ENCODE measurements at places on chromosomes 16 and 17. TPM values are rescaled to one million over a fixed set of nuclear protein-coding genes. Genes with fewer than 3 reads are reported as not detected.

- no peak for DNase-seq
Measured at GRCh38 chr16:85908444-85908843, 9.5 kb downstream of the IRF8 start.

DNA sequence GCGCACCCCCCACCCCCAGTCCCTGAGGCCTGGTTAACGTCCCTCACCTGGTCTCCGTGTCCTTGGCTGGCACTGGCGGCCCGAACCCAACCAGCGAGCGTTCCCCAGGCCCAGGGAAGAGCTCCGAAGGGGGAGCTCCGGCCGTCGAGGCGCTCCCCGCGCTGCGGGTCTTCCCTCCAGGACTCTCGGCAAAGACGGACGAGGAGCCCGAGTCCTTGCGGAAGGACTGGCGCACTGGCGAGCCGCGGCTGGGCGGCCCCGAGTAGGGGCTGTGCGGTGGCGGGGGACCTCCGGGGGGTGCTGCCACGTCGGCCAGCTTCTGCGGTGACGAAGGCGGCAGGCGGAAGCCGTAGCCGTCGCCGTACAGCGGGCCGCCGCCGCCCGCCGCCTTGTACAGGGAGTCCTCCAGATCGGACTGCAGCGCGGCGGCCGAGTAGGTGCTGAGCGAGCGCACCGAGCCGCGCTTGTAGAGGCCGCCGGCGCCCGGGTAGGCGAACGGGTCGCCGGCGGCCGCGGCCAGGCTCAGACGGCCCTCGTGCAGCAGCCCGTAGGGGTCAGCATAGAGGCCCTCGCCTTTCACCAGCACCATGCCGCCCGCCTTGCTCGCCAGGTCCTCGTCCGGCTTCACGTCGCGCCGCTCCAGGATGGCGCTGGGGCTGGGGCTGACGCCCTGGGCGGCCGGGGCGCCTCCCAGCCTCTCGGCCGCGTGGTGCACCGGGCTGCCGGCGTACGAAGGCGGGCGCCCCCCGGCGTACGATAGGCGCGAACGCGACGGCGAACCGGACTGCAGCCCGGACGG is 44.1 kb downstream of the SRCIN1 start:
- DNase-seq = no peak

DNA sequence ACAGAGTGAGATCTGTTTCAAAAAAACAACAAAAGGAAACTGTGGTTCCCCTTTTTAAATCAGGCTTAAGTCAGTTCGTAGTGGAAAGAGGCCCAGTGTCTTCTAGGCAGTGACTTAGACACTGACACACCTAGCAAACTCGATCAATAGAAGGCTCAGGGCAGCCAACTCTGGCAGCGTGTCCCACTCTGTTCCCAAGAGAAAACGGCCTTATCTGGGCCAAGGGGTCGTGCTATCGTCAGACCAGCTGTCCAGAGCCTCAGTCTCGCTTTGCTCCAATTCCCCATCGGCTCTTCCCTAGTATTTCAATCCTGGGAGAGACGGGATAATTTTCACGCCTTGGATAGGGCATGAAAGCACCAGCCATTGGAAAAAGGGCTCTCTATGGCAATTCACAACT is 72.9 kb downstream of the SLC5A11 start:
- no peak for DNase-seq

- peak; percentile 56 for DNase-seq
Measured at GRCh38 chr16:74874912-74875546, 100.4 kb upstream of the FA2H start.

DNA sequence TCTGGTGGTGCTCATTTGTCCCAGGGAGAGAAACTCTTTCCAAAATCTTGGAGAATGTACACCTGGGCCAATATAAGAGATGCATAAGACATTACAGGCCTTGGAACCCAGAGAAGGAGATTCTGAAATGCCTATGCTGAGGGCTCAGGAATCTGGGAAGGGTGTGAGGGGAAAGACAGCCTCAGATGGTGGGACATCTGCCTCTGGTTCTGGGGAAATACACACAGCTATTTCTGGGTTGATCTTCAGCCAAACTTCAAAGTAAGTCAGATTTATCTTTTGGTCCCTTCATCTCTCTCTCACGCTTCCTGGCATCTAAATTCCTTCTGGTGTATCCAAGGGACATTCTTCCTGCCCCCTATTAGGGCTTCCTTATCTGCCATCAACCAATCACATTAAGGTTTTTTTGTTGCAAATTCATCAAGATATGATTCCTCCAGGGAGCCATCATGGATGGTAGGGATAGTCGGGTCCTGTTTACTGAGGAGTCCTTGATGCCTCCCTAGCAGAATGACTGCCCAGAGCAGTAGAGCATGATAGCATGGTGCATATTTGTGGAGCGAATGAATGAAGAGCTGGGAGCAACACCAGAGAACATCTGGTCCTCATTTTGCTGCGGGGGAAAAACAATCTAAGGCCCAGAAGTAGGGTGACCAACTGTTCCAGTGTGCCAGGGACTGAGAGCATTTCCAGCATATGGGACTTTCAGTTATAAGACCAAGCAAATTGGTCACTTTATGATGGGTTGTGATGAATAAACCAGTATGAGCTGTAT is 35.7 kb upstream of the DYNLL2 start:
- no peak for DNase-seq

GRCh38 chr17:17032131-17032692 is 10.0 kb upstream of the MPRIP start:
- DNase-seq = peak; percentile 82

DNA sequence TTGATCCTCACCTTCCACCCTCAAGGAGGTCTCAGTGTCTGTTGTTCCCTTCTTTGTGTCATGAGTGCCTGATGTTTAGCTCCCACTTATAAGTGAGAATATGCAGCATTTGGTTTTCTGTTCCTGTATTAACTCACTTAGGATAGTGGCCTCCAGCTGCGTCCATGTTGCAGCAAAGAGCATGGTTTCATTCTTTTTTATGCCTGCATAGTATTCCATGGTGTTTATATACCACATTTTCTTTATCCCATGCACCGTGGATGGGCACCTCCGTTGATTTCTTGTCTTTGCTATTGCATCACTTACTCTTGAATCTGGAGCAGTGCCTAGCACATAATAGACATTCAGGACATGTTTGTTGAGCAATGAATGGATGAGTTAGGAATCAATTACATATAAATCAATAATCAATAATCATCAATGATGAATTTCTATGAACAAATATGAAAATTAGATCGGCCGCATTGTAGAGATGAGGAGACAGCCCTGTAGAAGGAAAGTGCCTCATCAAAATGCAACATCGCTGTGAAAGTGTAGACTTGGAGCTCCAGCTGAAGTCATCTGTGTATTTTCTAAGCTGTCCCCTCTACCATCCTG is 129.5 kb downstream of the PRKCB start:
- no peak for DNase-seq

- peak; percentile 6 for DNase-seq
Measured at GRCh38 chr16:1984347-1985225, 593 bp downstream of the GFER start.

GRCh38 chr16:12324152-12324551 is 347.6 kb downstream of the SNX29 start:
- no peak for DNase-seq

DNA sequence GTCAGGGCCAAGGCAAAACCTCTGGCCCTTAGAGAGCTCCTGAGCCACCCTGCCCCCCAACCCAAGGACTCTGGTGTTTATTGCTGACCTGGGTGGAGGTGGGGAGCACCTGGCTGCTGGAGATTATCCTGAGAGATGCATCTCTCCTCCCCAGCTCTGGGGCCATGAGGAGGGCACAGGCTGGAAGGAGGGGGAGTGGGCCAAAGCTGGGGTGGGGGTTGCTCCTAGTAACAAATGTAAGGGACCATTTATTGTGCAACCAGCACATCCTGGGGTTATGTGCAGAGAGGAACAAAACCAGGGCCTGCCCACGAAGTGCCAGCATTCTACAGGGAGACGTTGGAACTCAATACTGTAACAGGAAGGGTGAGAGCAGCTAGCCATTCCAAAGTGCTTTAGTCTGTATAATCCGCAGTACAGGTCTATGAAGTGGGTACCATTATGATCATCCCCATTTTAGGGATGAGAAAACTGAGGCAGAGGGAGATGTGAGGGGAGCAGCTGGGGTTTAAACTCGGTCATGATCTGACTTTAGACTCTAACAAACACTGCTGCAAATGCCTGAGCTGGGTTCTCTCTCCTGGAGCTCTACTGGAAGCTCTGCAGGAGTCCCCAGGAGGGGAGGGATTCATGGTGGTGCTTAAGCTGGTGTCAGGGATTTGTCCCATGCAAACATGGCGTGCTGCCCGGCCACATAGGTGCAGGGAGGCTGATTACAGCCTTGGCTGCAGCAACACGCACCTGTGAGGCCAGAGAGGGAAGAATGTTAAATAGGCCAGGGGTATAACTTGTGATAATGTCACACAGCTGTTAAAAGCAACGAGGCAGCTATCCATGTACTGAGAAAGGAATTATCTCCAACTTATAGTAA is 1.4 kb upstream of the RHBDF2 start:
- no peak for DNase-seq

- DNase-seq = peak; percentile 59
Measured at GRCh38 chr17:58411408-58411894, 5.9 kb downstream of the RNF43 start.

GRCh38 chr16:13829697-13830299 is 90.2 kb upstream of the ERCC4 start:
- no peak for DNase-seq

DNA sequence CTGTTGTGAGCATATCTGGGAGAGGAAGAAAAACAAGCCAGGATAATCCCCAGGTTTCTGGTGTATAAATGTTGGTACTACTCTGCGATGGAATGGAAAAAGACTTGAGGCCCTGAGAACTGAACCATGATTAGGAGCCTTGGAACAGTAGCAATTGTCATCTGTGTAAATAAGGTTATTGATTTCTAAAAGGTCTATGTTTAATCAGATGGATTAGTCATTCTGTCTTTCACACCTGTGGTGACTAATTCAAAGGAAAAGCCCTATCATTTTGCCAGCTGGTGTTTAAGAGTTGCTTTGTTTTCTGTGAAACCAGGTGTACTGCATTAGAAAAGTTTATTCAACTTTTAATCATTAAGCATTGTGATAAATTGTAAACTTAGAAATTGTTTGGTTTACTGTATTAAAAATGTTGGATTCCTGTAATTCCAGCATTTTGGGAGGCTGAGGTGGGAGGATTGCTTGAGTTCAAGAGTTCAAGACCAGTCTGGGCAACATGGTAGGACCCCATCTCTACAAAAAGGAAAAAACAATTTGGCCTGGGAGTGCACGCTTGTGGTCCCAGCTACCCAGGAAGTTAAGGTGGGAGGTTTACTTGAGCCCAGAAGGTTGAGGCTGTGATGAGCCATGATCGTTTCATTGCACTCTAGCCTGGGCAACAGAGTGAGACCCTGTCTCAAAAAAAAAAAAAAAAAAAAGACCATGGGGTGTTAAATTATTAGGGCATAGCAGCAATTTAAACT is 29.0 kb upstream of the KPNB1 start:
- peak; percentile 51 for DNase-seq

DNA sequence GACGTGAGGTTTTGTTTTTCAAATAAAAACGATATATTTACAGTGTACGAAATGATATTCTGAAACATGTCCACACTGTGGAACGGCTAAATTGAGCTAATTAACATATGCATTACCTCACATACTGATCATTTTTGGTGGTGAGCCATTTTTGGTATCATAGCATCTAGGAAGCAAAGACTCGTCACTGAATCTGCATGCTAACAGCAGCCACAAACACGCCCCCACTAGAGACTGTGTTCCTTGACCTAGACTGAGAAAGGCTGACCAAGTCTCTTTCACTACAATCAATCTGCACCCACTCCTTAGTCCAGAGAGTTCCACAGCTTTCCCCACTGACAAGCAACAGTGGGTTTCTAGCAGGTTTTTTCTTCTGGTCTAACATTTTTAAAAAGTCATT is 29.5 kb downstream of the NPLOC4 start:
- no peak for DNase-seq

GRCh38 chr17:14205380-14205779 is 31.3 kb downstream of the CDRT15 start:
- DNase-seq = no peak

DNA sequence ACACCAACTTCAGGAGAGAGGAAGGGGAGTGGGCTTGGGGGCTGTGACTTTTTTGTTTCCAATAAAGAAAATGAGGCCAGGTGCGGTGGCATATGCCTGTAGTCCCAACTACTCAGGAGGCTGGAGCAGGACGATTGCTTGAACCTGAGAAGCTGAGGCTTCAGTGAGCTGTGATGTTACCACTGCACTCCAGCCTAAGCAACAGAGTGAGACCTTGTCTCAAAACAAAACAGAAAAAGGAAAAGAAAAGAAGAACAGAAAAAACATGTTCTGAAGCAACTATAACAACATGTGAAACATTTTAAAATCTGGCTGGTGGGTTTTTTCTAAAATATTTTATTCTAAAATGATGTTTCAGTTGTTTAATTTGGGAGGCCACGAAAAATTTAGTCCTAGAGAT is 554.0 kb upstream of the ZFHX3 start:
- no peak for DNase-seq

DNA sequence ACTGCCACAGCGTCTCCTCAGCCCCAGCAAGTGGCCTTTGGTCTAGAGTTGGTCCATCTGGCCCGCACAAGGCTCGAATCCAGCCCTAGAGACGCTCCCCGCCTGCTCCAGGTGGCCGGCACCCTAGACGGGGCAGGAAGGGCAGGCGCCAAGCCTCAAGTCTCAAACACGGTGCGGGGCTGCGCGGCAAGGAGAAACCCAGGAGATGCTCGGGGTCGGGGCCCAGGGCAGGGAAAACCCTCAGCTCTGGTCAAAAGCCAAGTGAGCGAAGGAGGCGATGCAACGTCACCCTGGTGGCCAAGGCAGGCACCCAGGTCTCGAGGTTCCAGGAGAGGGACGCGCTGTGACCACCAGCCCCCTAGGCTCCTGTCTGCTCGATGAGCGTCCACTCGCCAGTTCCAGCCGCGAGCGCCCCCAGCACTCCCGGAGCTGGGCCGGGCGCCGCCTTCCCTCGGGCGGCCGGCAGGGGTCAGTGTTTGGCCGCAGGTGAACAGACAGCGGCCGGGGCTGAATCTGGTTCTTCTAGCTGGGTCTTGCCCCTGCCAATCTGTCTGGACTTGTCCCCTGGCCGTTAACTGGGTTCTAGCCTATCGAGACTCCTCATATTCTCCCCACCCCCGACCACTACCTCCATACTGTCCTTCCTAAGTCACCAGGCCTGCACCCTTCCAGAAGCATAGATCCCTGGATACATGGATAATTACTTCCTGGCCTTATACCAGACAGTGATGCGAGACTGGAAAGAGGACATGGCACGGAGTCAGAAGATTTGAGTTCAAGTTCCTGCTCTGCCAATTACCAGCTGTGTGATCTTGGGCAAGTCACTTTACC is 44.0 kb downstream of the PRAC1 start:
- peak; percentile 69 for DNase-seq

DNA sequence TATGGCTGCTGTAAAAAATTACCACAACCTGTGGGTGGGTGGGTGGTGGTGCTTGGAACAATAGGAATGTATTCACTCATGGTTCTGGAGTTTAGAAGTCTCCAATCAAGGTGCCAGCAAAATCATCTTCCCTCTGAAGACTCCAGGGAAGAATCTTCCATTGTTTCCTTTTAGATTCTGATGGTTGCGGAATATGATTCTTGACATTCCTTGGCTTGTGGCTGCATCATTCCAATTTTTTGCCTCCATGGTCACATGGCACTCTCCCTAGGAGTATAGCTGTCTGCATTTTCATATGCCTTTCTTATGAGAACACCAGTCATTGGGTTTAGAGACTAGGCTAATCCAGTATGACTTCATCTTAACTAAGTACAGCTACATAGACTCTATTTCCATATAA is 401.0 kb downstream of the HS3ST3B1 start:
- DNase-seq = no peak

Gene TP53TG3F
- total RNA-seq = not detected

Gene C1QTNF1
- 22.0 TPM for total RNA-seq

Gene SYT17
- total RNA-seq = not detected

Gene RAC3
- total RNA-seq = 8.0 TPM

Gene VMO1
- total RNA-seq = not detected

Gene TOP2A
- 48.7 TPM for total RNA-seq

All from mammary epithelial cell (primary cell).